Stimulated activated CD8-positive, alpha-beta memory T cell treated with anti-CD3 and anti-CD28 coated beads, Interleukin-15, amount 100 ng/mL, for 24 hours (primary cell): ENCODE measurements at places on chromosomes 6 and 20.

GRCh38 chr20:19682249-19682648, 75.8 kb upstream of the RIN2 start:
- no peak for DNase-seq

GRCh38 chr20:56442389-56443365, 25.8 kb upstream of the RTF2 start:
- DNase-seq: no peak

DNA sequence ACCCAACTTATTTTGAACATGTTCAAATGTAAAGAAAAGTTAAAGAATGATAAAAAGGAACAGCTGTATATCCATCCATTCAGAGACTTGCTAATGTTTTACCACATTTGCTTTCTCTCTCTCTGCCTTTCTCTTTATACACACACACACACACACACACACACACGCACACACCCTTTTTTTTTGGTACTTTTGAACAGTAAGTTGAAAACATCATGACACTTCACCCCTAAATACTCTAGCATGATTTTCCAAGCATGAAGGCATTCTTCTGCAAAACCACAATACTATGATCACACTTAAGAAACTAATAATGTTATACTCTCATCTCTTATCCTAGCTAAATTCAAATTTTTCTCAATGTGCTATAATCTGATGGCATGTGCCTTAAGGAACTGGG, 192.3 kb downstream of the UTRN start:
- DNase-seq: no peak

GRCh38 chr6:79127660-79128059, 49.6 kb upstream of the PHIP start:
- no peak for DNase-seq

- DNase-seq: no peak
These were observed 111.3 kb downstream of the ADGRG6 start for GRCh38 chr6:142413111-142413510.

- no peak for DNase-seq
These were observed 94.6 kb downstream of the ARMC2 start for GRCh38 chr6:108942556-108943492.

DNA sequence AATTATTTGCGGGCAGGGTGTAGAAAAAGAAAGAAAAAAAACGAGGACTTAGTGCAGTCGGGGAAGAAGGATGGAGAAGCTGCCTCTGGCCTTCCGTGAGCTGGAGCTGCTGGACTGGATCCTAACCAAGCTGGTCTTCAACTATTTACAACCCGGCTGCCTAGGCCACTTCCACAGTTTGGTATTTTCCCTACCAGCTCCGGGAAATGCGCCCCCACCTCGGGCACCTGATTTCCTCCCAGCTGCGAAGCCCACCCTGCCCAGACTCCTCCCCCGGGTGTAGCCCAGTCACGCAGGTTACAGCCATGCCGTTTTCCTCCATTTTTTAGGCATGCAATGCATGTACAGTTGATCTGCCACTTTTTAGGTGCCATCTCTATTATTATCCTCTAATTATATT, 21.2 kb downstream of the THEMIS start:
- no peak for DNase-seq
